CD4-positive, alpha-beta T cell treated with Interleukin-4 for 4 hours (primary cell): ENCODE measurements at places on chromosomes 6 and 20.

DNA sequence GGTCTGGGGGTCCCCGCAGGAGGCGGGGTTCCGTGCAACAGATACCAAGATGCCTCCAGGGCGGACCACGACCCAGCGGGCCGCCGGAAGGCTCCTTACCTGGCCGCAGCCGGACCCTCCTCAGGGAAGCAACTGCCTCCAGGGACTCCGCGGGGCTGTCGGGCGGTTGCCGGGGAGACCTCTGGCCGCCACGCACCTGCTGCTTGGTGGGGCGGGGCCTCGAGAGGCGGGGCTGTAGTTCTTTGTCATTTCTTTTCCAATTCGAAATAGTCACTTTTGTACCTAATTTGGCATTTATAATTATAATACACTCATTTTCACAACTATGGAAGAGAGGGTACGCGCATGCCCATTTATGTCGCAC is 647 bp downstream of the AK9 start:
- peak; percentile 56 for DNase-seq

DNA sequence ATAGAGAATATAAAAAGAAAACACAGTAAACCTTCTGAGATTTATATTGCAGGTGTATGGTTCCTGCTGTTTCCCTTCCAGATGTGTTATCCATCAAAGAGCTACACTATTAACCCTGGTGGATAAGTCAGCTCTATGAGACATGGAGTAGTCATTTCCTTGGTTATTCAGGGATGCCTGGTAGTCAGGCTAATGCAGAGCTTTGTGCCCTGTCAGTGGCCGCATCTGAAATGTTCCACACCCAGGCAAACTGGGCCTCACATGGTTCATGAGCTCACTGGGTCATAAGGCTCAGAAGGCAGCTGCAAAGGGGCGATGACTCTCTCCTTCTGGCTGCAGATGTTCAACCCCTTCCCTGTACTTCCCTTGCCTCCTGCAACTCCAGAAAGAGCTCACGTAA is 473.6 kb downstream of the EPHA7 start:
- no peak for DNase-seq

- DNase-seq, result no peak
These were observed 73.9 kb downstream of the DHX35 start for GRCh38 chr20:39036011-39036410.

- DNase-seq, result no peak
These were observed 1.3 kb downstream of the SIRPB2 start for GRCh38 chr20:1489764-1490436.

- DNase-seq, result no peak
These were observed 279.4 kb downstream of the UBE3D start for GRCh38 chr6:82786248-82786647.

- DNase-seq, result no peak
These were observed 128.3 kb downstream of the CARMIL1 start for GRCh38 chr6:25407431-25407830.

GRCh38 chr6:98672681-98673475 is 161.5 kb upstream of the POU3F2 start:
- DNase-seq, result no peak

DNA sequence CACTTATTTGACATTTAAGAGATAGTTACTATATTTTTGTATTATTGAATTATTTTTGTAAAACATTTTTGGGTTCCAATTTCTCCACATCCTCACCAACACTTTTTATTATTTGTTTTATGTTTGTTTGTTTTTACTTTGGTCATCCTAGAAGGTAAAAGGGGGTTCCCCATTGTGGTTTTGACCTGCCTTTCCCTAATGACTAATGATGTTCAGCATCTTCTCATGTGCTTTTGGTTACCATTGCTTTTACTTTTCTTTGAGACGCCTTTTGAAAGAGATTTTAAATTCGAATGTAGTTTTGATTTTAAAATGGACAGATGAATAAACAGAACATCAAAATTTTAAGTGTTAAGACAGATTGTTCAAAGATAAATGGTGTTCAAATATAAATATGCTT is 46.9 kb downstream of the AK9 start:
- no peak for DNase-seq
